ENCODE measurements at places on chromosomes 4 and X.
A peak's percentile ranks its signal among the peaks of the same experiment; 100 is the strongest.

- peak; percentile 12 for DNase-seq
Observed at GRCh38 chrX:30971774-30972603, 82.9 kb upstream of the TAB3 start.

- DNase-seq, result no peak
Observed at GRCh38 chrX:11462648-11463047, 169.4 kb downstream of the AMELX start.

DNA sequence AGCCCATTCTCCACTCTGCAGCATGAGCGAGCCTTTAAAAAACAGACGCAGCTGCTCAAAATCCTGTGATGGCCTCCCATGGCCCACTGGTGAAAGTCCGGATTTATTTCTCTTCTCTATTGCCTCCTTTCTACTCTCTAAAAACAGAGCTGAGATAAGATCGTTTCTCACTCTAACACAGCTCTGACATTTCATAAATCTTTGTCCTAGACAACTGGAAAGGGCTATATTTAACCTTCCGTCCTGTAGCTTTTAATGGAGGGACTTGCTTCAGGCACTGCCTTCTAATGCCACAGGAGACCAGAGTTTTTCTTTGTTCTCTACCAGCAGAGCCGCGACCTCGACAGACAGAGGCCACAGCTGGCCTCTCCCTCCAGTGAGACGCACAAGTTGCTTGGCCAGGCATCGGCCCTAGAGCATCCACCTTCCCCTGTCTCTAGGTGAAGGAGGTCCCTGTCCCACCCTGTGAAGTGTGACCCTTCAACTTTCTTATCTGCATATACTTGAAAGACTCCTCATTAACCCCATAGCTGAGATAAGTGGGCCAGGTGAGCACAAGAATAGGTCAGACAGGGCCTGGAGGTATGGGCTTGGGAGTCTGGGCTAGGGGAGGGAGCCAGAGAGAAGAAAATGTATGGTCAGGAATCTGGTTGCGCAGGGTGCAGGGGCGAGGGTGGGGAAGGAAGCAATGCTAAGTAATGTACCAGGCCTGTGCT, 50.0 kb downstream of the RTL5 start:
- DNase-seq, result no peak

DNA sequence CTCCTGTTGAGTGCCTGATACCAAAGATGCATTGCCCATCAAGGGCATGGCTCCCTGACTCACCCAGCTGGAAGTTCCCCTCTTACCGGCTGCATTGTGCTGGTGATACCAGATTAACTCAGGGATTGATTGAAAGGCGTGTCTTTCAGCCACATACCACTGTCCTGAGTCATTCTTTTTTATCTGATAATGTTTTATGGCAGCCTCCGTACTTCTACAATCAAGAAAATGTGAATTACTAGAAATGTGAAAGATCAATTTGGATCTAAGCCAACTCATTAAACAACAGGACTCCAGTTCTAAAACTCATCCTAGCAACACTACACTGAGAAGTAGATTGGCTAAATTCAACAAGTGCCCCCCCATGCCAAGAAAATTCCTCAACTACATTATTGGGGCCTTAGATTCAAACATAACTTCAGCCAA, 40.0 kb downstream of the TXK start:
- no peak for DNase-seq

DNA sequence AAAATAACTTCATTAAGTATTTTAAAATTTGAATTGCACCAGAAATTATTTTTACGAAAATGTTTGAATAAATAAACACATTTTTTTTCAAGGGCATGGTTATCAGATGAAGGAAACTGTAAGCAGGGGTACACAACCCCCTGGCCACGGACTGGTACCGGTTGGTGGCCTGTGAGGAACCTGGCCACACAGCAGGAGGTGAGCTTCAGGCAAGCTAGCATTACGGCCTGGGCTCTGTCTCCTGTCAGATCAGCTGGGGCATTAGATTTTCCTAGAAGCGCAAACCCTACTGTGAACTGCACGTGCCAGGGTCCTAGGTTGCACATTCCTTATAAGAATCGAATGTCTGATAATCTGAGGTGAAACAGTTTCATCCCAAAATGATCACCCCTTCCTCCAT, 1499.7 kb upstream of the AGA start:
- no peak for DNase-seq

- DNase-seq, result no peak
Observed at GRCh38 chrX:274904-275475, 6.2 kb upstream of the PLCXD1 start.

- DNase-seq, result no peak
Observed at GRCh38 chrX:40298572-40299479, 201.1 kb upstream of the BCOR start.

DNA sequence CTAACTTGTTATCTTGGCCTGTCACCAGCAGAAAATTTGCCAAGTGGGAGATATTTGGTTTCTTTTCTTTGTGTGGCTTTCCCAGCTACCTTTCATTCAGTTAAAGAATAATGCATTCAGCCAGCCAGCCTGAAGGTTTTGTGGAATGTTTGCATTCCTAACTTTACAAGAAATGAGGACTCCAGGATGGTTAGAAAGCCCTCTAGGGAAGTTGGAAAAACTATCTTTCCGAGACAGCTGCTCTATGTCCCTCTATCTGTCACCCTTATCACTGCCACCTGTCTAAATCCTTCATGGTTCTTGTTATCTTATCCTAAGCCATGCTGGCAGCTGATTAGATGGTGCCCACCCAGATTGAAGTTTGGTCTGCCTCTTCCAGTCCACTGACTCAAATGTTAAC, 384.2 kb downstream of the SH3BGRL start:
- no peak for DNase-seq

DNA sequence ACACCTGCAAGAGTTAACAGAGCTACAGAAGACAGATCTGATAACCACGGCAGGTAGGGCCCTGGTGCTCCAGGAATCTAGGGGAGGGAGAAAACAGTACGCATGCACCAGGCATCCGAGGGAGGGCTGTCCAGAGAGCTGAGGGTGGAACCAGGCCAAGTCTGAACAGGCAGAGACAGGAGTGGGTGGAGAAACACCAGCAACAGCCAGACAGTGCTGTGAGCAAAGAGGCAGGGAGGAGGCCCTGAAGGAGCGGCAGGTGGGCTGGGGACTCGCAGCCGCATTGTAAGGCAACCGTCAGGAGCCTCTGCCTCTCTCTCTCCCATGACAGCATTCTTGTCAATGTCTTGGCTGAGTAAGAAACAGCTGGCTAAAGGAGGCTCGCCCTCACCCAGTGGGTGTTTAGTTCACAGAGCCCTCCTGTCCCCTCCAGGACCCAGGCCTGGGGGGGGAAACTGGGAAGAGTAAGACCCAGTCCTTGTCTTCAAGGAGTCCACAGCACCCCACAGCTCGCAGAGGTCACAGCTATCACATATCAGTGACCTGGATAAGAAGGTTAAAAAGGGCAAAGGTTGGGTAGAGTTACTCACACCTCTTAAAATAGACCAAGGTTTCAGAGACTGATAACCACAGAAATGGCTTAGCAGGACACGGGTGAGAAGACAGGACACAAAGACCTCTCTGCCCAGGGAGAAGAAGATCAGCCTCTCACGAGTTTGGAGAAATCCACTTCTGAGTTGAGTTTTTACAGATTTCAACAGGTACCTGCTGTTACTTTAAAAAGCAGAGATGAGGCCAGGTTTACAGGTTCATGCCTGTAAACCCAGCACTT, 10.5 kb downstream of the ACSL1 start:
- DNase-seq, result no peak

GRCh38 chrX:81201071-81201470, 642 bp downstream of the HMGN5 start:
- DNase-seq, result no peak

DNA sequence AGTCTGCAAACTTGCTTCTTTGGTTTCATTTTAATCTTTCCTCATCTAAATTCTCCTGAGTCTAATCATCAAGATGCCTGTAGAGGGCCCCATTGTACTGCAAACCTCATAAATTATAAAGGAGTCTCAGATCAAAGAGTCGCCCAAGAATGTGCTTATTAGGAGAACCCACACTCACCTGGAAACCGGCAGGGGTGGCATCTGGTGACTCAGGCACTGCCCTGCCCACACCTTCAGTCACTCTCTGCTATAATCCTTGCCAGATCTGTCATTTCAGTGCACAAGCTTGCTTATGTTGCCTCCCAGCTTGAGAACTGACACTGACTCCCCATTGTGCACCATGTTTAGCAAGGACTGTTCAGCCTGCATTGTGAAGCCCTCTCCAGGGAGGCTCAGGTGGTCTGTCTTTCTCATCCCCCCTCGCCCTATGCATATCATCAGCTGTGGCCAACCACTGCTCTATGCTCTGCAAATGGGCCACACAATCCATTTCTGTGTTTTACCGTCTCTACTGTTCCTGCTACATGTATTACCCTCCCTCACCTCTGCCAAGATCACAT, 12.4 kb downstream of the EPGN start:
- peak; percentile 61 for DNase-seq

DNA sequence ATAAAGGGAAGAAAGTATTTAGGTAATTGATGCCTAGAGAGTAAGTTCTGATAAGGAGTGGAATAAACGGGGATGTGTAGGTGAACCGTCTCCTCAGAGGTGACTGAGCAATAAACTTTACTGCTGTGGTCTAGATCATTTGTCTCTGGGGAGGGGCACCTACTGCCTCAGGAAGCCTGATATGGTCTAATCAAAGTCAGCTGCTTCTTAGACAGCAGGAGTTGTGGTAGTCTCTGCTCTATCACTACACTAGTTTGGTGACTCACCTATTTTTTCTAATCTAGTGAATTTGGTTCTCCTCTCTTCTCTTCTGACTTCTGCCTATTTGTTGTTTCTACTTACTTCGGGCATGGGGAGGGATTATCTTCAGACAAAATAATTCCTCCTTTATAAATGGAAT, 95.1 kb upstream of the STIM2 start:
- no peak for DNase-seq

All from NCI-H446 (cell line).